Nasal cavity respiratory epithelium epithelial cell of viscerocranial mucosa (primary cell): ENCODE measurements at places on chromosomes 1 and 21. TPM values are rescaled to one million over a fixed set of nuclear protein-coding genes. Genes with fewer than 3 reads are reported as not detected.

The OR2AK2 gene
- not detected in 2 replicates for total RNA-seq

The EPHA10 gene
- total RNA-seq: 0.14 TPM in 1 of 2 replicates, not detected in the other

The UTS2 gene
- 0.21 TPM in 1 of 2 replicates, not detected in the other for total RNA-seq

The TNFSF18 gene
- under 0.01 TPM in 1 of 2 replicates, not detected in the other for total RNA-seq

The ATAD3C gene
- total RNA-seq: 0.34 and 1.1 TPM in 2 replicates

The EPS8L3 gene
- not detected in 2 replicates for total RNA-seq

The DLGAP3 gene
- total RNA-seq: under 0.01 TPM in 1 of 2 replicates, not detected in the other

The CFHR4 gene
- not detected in 2 replicates for total RNA-seq

The CNTN2 gene
- not detected in 2 replicates for total RNA-seq

The CFHR5 gene
- not detected in 2 replicates for total RNA-seq

The TRIM58 gene
- total RNA-seq: under 0.01 TPM in 1 of 2 replicates, not detected in the other

The LYST gene
- total RNA-seq: 31.1 and 38.6 TPM in 2 replicates

The UBXN10 gene
- under 0.01 and 0.21 TPM in 2 replicates for total RNA-seq

The SMCP gene
- total RNA-seq: not detected in 2 replicates

The ARHGAP30 gene
- 0.43 and 0.68 TPM in 2 replicates for total RNA-seq

The IGSF9 gene
- total RNA-seq: 3.1 and 20.9 TPM in 2 replicates

The KCNA3 gene
- total RNA-seq: not detected in 2 replicates

The MPL gene
- not detected in 2 replicates for total RNA-seq
